Activated T-helper 17 cell treated with anti-CD3 and anti-CD28 coated beads, Interleukin-2, amount 50 U/mL, for 72 hours (primary cell): ENCODE measurements at places on chromosomes 4 and X. TPM values are rescaled to one million over a fixed set of nuclear protein-coding genes. Genes with fewer than 3 reads are reported as not detected.
A peak's percentile ranks its signal among the peaks of the same experiment; 100 is the strongest.

Gene NDNF
- 0.13 TPM for total RNA-seq

Gene CXCL1
- total RNA-seq, result not detected

- no peak for ATAC-seq
Measured at GRCh38 chr4:182768838-182769237, 148.3 kb downstream of the DCTD start.

Gene ADRA2C
- total RNA-seq, result not detected

DNA sequence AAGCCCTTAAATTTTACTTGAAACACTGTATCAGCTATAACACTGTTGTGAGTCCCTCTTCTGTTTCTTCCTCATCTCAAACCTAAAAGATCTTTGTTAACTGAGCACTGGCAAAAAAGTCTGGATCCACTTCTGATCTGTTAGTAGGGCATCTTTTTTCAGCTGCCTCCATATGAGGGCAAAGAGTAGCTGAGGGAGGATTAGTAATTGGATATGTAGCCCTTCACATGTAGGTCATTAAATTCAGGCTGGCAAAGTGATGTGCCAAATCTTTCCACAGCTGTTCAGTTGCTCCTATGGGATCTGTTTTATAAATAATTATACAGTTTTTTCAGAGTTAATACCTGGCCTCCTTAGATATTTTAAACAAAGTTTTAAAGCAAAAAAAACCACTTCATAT lies 1.1 kb upstream of the TRMT10A start:
- no peak for ATAC-seq

DNA sequence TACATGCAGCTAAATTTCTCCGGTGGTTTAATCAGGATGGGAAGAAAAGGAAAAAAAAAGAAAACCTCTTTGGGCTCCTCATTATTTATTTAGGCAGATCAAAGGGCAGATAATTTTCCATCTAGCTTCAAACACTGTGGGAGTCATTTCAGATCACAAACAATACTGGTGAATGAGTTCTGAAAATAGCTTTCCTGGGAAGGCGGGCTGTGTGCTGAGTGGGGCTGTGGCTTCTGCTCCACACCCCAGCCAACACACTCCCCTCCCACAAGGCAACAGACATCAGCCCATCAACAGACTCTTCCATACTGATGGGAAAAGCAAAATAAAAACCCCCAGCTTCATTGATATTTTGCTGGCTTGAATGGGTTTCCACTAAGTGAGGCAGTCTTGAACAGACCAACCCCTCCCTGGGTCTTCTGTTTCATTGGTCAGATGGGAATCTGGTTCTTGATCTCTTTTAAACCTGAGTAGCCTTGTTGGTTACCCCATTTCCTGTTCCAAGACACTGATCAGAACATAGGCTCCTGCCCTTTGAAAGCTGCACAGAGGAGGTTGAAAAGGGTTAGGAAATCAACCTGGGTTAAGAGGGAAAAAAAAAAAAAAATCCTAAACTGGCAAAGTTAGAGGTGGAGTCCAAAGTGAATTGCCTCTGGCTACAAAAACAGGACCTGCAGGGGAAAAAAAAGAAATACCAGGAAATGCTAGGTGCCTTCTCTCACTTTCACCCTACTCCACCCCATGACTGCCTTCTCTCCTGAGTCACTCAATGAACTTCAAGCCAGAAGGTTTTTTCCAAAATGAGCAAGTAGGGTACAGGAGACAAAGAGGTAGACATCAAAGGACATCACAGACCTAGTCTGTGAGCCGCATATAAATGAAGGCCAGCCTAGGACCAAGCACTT lies 20.0 kb downstream of the AMOT start:
- peak; percentile 82 for ATAC-seq

Gene CXCL11
- total RNA-seq, result not detected

DNA sequence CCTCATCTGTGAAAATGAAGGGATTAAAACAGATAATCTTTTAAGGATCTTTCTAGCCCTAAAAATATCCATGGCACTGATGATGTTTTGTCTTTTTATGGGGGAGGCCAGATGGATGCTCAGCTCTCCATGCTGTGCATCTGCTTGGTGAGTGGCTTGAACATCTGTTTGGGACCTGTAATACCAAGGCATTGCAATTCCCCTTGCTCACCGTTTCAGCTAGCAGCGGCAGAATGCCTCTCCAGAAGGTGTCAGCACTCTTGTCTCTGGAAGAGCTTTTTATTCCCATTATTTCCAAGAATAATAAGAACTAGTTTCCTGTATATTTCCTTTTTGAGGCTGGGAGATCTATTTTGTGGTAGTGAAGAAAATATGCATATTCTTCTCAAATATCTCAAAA lies 151.9 kb upstream of the ANK2 start:
- ATAC-seq, result no peak

DNA sequence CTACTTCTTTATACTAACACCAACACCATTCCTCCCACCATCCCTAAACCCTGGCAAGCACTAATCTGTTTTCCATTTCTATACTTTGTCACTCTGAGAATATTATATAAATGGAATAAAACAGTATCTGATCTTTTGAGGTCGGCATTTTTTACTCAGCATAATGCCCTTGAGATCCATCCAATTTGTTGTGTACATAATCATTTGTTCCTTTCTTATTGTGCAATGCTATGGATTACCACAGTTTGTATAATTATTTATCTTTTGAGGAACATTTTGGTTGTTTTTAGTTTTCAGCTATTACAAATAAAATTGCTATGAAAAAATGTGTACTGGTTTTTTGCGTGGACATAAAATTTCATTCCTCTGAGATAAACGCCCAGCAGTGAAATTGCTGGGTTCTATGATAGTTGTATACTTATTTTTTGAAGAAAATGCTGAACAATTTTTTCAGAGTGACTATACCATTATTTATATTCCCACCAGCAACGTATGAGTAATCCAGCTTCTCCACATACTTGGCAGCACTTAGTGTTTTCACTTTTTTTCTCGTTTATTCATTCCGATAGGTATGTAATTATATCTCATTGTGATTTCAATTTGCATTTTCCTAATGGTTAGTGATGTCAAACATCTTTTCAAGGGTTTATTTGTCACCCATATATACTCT lies 154.3 kb upstream of the DCAF8L1 start:
- no peak for ATAC-seq

GRCh38 chr4:17670423-17670822 lies 56.0 kb downstream of the MED28 start:
- no peak for ATAC-seq

Gene PCDH11X
- not detected for total RNA-seq

- ATAC-seq, result no peak
Measured at GRCh38 chr4:7705062-7705461, 234.6 kb downstream of the AFAP1 start.

Gene HTR2C
- not detected for total RNA-seq

DNA sequence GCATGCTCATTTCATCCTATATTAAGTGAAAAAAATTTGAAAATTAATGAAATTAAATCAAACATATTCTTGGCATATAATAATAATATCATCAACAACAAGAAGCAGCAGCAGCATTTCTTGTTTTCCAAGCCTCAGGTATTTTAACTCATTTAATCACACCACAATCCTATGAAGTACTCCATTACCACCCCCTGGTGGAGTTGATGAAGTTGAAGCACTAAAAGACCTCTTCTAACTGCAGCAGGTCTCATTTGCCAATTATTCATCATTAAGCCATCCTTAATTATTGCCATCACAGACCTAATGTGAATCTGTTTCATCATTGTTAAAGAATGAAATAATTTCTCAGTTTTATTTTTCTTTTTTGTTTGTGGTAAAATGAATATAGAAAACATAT lies 801.4 kb upstream of the GRID2 start:
- no peak for ATAC-seq

Gene C4orf33
- 26.5 TPM for total RNA-seq

- no peak for ATAC-seq
Measured at GRCh38 chrX:154472685-154473632, 6.1 kb downstream of the LAGE3 start.

DNA sequence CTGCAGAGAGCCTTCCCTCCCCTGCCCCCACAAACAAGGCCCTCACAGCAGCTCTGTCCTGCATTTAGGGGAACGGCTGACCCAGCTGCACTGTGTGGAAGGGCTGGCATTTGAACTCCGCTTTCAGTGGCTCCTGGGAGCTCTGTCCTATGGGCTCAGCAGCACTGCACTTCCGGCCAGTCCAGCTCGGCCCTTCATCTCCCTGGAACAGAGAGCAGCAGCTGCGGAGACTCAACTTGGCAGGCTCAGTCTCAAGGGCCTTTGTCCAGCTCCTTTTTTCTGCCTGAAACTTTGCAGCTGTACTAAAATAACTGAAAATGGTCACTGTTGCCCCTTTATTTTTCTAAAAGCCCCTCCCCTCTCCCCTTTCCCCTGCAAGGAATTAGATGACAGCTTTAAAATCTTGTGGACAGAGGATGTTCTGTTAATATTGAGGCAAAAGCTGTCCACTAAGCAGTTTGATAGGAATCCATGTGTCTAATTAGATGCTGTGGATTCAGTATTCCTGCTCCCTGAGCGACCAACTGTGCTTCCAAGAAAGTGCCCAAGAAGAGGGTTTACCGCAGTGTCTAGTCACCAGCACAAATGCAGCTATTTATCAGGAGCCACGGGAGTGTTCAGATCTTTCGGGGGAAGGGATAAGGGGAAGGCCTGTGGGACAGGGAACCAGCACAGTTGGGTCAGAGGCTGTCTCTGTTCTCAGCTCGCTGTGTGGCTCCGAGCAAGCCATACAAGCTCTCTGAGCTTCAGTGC lies 133.1 kb downstream of the AFAP1 start:
- no peak for ATAC-seq

Gene PRKG2
- total RNA-seq, result not detected

DNA sequence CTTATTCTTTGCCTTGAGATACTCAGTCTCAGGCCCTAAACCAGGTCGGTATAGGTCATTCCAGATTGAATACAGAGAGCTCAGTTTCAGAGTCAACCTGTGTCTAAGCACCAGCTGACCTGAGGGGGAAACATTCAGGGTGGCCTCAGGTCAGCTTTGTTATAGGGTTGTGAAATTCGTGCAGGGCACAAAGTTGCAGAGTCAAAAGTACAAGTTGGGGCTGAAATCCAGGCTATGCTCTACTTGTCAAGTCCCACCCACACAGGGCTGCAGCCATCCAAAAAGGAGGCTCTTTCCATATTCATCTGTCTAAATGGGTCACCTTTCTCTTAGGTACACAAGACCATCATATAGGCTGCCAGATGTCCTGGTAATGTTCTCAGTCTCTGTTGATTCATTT lies 89.7 kb downstream of the ITIH6 start:
- ATAC-seq, result no peak

DNA sequence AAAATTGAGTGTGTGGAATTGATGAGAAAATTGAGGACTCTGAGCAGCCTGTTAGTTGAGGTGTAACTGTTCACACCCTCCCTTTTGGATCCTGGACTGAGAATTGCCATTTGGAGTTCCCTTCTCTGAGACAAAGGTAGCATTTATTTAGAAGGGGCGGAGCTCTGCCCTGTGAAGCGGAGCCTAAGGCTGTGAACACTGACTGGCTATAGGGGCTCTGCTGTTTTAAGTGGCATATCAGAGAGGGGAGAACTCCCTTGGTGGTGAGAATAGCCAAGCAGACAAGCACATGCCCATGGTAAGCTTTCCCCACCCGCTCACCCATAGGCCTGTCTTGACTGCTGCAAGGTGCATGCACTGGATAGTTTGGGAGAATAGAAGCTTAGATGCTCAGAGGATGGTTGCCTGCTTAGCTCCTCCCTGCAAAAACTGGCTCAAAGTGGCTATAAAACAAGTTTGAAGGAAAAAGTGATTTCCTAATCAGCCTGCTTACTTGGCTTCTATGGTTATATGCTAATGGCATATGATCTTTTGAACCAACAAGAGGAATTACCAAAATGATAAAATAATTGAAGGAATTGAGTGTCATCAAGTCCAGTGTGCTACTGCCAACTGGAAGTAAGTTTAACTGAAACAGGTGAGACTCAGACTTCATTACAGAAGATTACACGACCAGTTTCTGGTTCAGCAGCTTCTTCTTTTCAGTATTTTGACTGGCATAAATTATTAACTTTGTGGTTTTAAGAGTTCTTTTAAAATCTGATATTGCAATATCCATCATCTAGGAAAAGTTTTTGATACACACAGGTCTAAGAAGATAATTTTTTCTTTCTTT lies 108.4 kb downstream of the AFF1 start:
- no peak for ATAC-seq

DNA sequence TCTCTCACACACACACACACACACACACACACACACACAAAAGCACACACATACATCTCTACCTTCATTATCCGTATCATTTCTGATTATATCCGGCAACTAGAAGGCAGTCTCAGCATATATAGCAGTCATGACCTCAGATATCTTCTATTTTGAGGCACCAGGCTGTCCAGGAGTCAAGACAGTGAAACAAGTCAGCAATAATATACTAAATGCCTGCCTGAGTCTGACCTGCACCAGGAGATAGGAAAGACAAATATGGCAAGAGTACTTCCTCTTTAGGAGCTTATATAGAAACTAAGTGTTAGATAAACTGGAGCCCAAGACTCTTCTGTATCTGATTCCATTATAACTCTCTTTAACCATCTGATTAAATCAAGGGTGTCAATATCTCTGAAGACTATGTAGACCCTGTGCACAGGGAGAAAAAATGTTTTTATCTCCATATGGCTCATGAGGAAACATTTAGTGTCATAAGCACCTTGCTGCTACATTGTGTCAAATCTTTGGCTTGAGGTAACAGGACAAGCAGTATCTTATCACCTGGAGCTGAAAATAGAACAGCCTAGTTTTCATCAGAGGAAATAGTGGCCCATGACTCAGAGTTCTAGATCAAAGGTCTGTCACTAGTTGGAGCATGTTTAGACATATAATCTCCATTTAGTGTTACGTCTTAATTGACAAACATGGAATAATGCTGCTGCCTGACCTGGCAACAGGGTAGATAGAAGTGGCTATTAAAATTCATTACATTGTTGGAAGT lies 27.0 kb upstream of the FAM47B start:
- ATAC-seq, result no peak

Gene MAGEA2B
- total RNA-seq, result not detected

Gene DIPK2B
- total RNA-seq, result 0.11 TPM

Gene TRO
- 7.0 TPM for total RNA-seq

Gene TMPRSS11B
- not detected for total RNA-seq

- no peak for ATAC-seq
Measured at GRCh38 chr4:165716472-165716871, 156.6 kb upstream of the TLL1 start.

DNA sequence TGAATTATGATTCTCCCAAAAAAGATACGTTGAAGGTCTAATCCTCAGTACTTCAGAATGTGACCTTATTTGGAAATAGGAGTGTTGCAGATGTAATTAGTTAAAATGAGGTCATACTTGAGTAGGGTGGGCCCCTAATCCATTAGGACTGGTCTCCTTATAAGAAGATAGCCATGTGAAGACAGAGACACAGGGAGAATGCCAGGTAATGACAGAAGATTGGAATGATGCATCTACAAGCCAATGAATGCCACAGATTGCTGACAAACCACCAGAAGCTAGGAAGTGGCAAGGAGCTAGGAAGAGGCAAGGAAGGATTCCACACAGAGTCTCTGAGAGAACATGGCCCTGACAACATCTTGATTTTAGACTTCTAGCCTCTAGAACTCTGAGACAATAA lies 7.4 kb upstream of the RPS6KA3 start:
- ATAC-seq, result no peak

GRCh38 chrX:29453333-29453732 lies 762.0 kb upstream of the MAGEB2 start:
- no peak for ATAC-seq

Gene IL2
- 233 TPM for total RNA-seq
